CD4-positive, alpha-beta T cell treated with Interleukin-4 for 4 hours (primary cell): ENCODE measurements at places on chromosomes 13 and 19.
A peak's percentile ranks its signal among the peaks of the same experiment; 100 is the strongest.

- DNase-seq: no peak
Observed at GRCh38 chr13:21347753-21348318, 111.3 kb downstream of the ZDHHC20 start.

GRCh38 chr19:42596391-42597072 lies 1.8 kb upstream of the CEACAM8 start:
- DNase-seq: peak; percentile 37

DNA sequence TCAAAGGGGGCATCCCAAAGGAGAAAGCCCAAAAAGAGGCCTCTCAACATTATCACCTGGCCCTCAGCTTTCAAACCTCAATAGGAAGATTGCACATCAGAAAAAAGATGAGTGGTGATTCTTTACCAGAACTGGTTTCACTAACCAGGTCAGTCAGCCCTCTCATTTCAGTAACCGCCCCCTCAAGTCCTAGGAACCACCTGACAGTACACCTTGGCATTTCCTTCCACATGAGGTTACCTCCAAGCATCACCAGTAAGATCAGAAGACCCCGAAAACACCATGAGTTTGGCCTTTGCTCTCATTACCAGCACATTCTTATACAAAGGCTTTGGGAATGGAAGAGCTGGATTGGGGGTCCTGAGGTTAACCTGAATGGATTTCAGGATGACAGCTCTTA lies 200.5 kb downstream of the SUCLA2 start:
- DNase-seq: no peak

DNA sequence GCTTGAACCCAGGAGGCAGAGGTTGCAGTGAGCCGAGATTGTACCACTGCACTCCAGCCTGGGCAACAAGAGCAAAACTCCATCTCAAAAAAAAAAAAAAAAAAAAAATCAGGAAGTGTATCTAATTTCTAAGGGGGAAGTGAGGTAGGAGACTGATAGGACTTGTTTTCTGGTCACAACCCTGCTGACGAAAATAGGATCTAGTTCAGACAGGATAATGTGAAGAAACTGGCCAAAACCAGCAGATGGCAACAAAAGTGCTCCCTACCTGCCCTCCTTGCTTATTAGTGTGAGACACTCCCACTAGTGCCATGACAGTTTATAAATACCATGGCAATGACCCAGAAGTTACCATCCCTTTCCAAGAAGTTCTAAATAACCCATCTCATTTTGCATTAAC lies 36.0 kb upstream of the KPNA3 start:
- no peak for DNase-seq

DNA sequence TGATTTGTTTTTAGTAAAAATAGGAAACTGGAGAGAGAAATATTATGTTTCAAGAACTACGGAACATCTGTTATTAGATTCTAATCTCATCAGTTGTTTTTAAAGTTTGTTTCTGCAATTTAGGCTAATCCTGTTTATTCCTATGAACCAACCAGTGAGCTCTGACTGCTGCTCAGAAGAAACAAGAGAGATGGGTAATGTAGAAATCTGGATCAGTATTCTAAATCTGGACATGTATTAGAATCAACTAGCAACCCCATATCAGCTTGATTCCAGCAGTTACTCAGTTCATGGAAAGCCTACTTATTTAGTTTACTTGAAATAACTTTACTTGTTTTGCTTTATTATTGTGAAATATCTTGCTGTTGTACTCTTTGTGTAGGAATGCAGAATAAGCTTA lies 115.2 kb downstream of the TNFRSF19 start:
- DNase-seq: no peak

- no peak for DNase-seq
Observed at GRCh38 chr13:22855926-22856325, 324.9 kb upstream of the SGCG start.

- no peak for DNase-seq
Observed at GRCh38 chr13:94859278-94859691, 146.9 kb upstream of the SOX21 start.

DNA sequence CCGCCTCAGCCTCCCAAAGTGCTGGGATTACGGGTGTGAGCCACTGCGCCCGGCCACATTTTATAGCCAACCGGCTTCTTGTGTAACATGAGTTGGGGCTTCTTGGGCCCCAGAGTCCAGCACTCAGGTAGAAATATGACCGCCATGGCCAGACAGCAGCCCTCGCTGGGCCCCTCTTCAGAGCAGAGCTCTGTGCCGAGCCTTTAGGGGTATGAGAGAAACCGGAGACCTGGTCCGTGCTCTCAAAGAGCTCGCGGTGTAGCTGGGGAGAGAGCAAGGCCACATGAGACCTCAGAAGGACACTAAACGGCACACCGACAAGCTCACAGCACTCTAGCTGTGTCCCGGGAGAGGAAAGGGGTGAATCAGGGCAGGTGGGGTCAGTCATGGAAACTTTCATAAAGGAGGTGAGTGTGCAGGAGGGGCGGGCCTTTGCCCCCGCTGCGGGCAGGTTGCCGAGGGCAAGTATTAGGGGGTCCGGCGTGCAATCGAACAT lies 15.8 kb downstream of the ACTN4 start:
- no peak for DNase-seq

DNA sequence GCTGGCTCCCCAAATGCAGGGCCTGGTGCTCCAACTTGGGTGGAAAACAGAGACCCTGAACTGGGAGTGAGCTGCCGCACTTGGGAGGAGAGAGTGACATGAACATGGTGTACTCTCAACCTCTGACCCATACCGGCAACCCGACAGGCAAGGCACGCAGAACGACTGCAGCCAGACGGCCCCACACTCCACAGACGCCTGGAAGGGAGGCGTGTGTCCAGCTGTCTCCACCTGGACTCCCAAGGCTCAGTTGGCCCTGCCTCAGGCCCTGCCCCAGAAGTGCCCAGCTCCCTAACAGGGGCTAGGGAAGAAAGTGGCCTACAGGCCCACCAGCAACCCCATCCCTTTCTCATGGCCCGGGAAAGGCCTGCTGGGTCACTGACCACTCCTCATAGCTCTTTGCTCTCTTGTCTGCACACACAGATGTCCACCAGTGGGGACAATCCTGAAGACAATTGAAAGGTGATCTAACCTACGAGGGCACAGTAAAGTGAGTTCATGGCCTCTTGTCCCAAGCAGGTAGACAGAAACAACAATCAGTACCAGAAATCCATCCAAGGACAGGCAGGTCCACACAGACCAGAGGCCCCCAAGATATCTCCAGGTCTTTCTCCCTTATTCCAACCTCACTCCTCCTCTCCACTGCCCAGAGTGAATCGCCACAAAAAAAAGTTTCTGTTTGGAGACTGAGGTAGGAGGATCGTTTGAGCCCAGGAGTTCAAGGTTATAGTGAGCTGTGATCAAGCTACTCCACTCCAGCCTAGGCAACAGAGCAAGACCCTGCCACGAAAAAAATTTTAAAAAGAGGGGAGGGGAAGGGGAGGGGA lies 28.2 kb downstream of the ELL start:
- no peak for DNase-seq

GRCh38 chr13:96822895-96823294 lies 171.4 kb downstream of the OXGR1 start:
- DNase-seq: no peak

GRCh38 chr13:104949840-104950740 lies 1585.4 kb downstream of the EFNB2 start:
- DNase-seq: no peak

DNA sequence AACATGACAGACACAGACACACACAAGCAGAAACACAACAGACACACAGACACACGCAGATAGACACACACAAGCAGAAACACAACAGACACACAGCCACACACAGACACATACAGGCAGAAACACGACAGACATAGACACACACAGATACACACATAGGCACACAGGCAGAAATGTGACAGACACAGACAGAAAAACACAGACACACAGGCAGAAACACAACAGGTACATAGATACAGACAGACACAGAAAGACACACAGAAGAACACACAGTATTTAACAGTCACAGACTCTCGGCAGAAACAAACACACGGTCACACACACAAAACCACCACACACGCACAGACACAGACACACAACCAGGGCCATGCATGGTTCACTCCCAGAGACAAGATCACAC lies 905 bp downstream of the TBXA2R start:
- no peak for DNase-seq

GRCh38 chr19:12766051-12766521 lies 9.3 kb downstream of the HOOK2 start:
- peak; percentile 77 for DNase-seq

- DNase-seq: no peak
Observed at GRCh38 chr13:95880331-95880730, 172.9 kb downstream of the UGGT2 start.

- no peak for DNase-seq
Observed at GRCh38 chr13:35598233-35598632, 121.7 kb upstream of the MAB21L1 start.

DNA sequence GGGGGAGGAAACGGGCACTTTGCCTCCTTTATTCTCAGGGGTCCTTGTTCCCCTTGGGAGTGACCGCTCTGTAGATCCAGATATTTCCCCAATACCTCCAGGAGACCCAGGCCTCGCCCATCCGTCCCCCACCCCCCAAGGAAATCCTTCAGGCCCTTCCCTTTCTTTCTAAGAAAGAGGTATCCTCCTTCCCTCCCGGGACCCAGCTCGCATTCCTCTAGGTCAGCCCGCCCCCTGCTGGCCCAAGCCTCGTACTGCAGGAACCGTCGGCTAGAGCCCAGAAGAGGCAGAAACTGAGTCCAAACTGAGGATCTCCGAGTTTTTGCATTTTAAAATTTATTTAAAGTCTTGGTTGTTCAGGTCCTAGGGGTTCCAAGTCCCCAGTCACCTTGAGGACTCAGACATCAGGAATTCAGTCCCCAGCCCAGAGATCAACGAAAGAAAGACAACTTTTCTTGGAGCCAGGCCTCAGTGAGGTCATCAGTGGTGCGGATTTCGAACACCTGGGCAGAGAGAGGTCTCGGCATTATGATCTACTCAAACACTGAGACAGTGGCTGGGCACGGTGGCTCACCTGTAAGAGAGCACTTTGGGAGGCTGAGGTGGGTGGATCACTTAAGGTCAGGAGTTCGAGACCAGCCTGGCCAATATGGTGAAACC lies 7.5 kb upstream of the LRFN1 start:
- DNase-seq: peak; percentile 72

GRCh38 chr13:19676168-19676567 lies 42.7 kb downstream of the MPHOSPH8 start:
- no peak for DNase-seq

- DNase-seq: no peak
Observed at GRCh38 chr13:35531526-35531925, 55.0 kb upstream of the MAB21L1 start.

- no peak for DNase-seq
Observed at GRCh38 chr13:77048681-77049080, 21.7 kb upstream of the FBXL3 start.

DNA sequence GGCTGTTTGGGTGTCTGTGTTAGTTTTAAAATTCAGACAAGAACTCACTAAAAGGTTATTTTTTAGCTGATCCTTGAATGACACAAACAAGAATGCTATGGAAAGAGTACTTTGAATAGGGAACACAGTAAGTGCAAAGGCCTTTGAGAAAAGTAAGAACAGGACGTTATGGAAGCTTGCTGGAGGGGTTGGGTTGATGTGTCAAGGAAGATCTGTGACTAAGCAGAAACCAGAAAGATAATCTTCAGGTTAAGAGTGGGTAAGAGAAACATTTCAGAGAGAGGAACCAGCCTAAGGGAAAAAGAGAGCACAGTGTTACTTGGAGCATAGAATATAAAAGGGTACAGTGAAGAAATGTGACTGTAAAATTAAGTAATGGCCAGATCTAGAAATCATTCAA lies 41.2 kb upstream of the TRPC4 start:
- no peak for DNase-seq

GRCh38 chr13:102401766-102402165 lies at the start of gene FGF14:
TSS of gene FGF14 (minus strand) at chr13:102402048.
- DNase-seq: no peak

DNA sequence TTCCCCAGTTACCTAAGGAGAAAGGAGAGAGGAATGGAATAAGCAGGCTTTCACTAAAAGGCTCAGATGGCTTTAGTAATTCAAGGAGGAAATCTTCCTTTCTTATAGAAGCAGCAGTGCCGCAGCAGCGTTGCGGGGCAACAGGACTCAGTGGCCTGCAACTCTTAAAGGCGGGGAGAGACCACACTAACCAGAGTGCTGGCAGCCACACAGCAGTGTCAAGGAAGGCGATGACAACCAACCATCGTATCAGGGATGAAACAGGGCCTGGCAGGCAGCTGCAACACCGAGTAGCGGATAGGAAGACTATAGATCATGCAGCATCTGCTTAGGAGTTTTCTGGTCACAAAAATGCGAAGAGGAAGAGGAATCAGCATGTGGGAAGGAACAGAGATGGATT lies 106.0 kb downstream of the ERCC5 start:
- DNase-seq: no peak

DNA sequence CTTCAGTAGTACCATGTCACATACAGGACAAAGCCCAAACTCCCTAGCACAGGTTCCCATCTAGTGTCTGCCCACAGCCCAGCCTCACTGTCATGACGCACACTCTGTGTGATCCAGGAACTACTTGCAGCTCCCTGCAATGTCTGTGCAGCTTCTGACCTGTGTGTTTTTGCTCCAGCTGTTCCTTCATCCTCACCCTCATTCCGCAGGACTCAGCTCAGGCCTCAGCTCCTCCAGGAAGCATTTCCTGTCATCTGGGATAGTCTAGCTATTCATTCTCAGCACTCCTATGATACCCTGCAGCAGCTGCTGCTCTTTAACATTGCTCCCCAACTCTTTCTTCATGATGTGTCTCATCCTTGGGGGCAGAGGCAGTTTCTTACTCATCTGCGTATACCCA lies 56.1 kb downstream of the ENOX1 start:
- no peak for DNase-seq

GRCh38 chr13:106348075-106348840 lies 187.2 kb downstream of the EFNB2 start:
- DNase-seq: no peak

DNA sequence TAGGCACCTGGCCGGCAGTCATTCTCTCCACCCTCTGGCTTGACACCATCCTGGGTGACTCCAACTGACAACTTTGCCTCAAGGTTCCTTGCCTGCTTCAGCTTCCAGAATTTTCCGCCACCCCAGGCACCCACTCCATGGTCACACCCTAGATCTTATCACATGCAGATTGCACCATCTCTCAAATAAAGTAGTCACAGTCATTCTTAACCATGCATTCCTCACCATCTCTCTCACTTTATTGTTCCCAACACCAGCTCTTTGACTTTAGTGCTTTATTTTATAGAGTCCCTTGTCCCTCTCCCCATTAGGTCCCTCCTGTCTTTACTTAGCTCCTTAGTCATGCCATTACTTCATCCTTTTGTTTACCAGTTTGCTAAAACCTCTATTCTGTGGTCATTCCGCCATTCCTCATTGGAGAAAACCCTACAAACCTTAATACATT lies 351.7 kb downstream of the SPRY2 start:
- DNase-seq: no peak

DNA sequence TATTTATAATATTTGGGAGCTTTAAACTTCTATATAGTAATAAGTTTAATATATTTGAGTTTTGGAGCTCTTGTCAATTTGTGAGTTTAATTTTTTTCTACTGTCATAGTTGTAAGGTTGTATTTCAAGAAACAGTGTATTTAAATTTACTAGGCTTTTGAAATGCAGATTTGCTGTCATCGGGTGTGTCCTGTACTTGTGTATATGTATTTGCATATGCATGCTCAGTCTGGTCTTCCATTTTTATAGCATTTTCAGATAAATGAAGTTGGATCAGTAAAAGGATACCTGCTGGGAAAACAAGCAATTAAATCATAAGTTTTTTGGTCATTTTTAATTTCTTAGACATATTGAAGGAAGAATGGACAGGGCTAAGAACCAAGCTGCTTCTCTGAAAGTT lies 33.1 kb downstream of the SLAIN1 start:
- no peak for DNase-seq

- no peak for DNase-seq
Observed at GRCh38 chr19:53504885-53505284, 33.1 kb upstream of the ZNF331 start.
